ENCODE measurements at places on chromosomes 5 and 9. TPM values are rescaled to one million over a fixed set of nuclear protein-coding genes. Genes with fewer than 3 reads are reported as not detected.
A peak's percentile ranks its signal among the peaks of the same experiment; 100 is the strongest.

GRCh38 chr5:139636207-139636792, 11.8 kb upstream of the CXXC5 start:
- no peak for DNase-seq

GRCh38 chr9:96080364-96080763, 204.9 kb downstream of the ERCC6L2 start:
- no peak for DNase-seq

The IFNB1 gene
- total RNA-seq, result not detected

The ALG2 gene
- total RNA-seq, result 28.6 TPM

DNA sequence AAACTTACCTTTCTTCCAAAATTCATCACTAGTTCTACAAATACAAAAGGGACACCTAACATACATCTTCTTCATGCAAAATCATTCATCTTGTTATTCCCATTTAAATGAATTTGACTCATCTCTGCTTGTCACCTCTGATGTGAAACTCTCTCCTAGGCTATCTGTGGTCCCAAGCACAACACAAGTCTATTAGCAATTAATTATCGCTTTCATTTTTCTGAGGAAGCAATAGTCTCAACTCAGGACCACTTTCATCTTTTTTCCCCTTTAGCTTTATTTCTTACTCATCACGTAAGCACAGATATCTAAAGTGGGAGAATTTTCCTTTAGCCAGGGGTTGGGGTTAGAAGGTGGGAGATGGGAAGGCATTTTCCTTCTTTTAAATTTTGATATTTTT, 131.9 kb downstream of the ST8SIA4 start:
- DNase-seq, result no peak

DNA sequence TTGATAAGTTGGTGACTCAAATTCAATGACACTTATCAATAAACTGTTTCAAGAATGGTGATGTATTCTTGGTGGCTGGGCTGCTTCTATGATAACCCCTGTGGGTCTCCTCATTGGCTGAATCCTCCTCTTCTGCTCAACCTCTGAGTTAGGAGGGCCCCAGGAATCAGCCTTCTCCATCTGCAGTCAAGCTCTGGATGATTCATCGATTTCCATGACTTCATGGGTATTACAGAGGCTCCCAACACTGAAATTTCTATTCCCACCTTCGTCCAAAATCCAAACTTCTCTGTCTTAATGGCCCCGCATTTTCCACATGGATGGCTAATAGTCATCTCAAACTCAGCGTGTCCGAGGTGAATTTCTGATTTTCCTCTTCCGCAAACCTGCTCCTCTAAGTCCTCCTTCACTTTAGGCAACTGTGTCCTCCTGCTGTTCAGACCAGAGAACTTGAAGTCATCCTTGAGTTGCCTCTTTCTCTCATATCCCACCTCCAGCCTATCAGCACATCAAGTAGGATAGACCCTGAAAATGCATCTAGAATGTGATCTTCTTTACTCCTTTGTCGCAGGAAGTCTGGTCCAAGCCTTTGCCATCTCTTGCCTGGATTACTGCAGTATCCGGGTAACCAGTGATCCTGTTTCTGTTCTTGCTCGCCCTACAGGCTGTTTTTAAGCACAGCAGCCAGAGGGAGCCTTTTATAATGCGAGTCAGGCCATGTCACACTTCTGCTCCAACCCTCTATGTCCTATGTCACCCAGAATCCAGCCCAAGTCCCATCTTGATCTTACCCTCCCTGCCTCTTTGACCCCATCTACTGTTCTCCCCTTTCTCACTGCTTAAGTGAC, 41.4 kb upstream of the IL7R start:
- DNase-seq, result no peak

DNA sequence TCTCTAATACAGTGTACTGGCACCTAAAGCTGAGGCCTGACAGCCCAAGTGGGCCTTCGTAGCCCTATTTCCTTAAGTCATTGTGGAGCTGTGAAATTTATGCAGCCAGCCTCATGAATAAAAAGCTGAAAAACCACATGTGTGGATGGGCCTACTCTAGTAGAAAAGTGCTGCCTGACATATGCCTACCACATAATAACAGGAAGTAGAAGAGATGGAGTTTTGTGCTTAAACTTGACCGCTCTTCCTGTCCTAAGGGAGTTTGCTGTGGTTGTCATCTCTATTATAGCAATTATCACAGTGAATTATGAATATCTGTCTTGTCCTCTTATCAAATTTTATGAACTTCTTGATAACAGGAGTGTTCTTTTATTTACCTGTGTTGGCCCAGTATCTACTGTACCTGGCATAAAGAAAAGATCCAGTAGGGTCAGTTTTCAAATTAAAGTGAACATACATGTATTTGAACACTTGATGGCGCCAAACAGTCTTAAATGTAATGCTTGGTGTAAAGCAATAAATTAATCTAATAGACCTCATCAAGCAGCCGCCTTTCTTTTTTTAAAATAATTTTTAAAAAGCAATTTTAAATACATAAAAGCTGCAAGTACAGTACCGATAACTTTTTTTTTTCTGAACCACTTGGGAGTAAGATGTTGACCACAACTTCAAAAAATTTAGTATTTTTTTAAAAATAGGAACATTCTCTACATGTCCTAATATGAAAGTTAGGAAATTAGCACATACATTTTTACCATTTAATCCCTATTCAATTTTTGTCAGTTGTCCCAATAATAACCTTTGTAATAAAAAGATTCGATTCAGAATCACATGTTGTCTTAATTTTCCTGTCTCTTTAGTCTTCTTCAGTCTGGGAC, 51.0 kb downstream of the FKTN start:
- DNase-seq, result no peak

The SELENOP gene
- 1,922 TPM for total RNA-seq

The KIF4B gene
- total RNA-seq, result not detected

DNA sequence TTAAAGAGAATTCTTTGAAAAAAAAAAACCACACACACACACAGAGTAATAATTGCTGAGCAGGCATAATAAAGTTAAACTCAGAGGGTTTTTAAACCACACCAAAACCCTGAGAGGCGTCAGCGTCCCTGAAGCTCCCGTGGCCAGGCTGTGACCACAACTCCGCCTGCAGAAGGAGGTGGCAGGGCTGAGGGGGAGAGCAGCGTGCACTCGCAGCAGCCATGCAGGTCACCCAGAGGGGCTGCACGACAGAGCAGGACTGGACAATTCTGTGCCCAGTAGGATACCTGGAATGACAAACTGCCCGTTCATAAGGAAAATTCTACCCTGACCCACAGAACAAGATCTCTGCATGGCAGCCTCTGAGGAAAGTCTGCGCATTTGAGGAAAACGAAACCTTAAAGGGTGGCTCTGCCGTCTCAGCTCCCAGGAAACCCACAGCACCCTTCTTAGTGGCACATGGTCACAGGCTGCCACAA, 44.0 kb downstream of the ROR2 start:
- no peak for DNase-seq

DNA sequence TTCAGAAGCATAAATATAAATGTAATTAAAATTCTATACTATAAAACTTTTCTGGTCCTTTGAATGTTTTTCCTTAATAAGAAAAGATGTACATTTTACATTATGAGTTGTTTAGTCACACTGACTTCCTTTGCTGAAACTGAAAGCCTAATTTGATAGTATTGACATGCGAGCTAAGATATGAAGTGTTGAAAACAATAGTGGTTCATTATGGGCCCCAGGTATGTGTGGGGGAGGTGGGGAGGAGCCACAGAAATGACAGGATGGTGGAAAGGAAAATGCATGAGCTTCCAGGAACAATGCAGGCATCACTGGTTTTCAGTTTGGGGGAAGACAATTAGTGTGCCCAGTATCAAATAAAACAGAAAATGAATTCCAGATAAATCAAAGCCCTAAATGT, 35.4 kb upstream of the RLN1 start:
- DNase-seq, result no peak

GRCh38 chr5:14082973-14083372, 60.2 kb upstream of the TRIO start:
- no peak for DNase-seq

DNA sequence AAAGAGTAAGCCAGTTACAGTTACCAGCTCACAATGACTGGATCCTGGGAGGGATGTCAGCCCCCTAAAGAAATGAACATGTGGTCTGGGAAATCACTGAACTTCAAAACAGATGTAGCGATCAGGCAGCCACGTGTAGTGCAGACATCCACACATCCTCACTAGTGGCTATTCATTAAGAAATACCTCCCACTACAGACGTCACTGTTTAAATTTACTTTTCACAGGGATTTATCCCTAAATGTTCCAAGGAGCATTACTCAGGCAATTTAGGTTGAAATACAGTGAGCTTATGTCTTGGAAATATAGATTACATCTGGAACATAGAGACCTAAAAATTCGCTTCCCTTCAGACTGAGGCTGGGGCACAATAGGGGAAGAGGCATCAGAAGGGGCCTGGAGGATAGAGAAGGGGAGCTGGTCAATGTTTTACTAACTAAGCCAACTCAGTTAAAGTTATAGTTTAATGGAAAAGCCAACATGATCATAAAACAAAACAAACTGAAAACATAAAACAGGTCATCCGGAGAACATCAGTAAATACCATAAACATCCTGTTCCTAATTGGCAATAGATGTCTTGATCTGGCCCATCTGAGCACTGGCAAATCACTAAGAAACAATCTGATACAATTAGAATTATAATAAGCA, 92.3 kb downstream of the FANCC start:
- no peak for DNase-seq

- DNase-seq, result no peak
Observed at GRCh38 chr5:127392762-127393161, 102.2 kb downstream of the MEGF10 start.

DNA sequence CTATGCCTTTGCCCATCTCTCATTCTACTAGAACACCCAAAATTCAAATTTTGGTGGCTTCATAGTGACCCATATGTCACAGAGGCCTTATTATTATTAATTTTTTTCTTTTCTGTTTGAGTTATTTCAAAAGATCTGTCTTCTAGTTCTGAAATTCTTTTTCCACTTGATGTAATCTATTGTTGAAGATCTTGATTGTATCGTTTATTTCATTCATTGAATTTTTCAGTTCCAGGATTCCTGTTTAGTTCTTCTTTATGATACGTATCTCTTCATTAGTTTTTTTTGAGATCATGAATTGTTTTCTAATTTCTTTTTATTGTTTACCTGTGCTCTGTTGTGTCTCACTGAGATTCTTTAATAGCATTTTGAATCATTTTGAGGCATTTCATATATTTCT, 24.6 kb upstream of the APBA1 start:
- no peak for DNase-seq

- no peak for DNase-seq
Observed at GRCh38 chr5:111299067-111299481, 74.9 kb downstream of the CAMK4 start.

The CCL21 gene
- total RNA-seq, result 22.3 TPM

The INSL4 gene
- not detected for total RNA-seq

DNA sequence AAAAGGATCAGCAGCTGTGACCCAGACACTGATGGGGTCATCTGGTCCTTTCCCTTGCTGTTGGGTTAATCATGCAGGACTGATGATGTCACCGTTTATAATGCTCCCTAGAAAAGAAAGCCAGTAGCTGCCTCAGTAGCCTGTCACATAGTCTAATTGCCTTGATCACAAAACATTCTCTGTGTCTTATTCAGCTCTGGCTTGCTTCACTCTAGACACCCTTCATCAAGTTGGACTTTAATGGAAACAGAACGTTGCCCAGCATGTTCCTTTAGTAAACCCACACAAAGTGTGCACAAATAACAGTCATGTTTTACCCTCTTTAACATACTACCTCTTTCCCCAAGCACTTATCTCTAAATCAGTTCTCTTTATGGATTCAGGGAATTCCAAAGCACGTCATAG, 170.8 kb downstream of the SGCD start:
- no peak for DNase-seq

- no peak for DNase-seq
Observed at GRCh38 chr9:107043886-107044285, 180.9 kb downstream of the ZNF462 start.

- DNase-seq, result no peak
Observed at GRCh38 chr9:109088221-109088620, 31.5 kb downstream of the TMEM245 start.

The MYOZ3 gene
- total RNA-seq, result 0.12 TPM

- no peak for DNase-seq
Observed at GRCh38 chr5:179794171-179794570, 385 bp downstream of the LTC4S start.

The SPRY4 gene
- 3.9 TPM for total RNA-seq

- DNase-seq, result no peak
Observed at GRCh38 chr9:91143642-91144041, 218.1 kb downstream of the AUH start.

The EGFL7 gene
- total RNA-seq, result 26.7 TPM

GRCh38 chr5:40172721-40173120, 507.0 kb upstream of the PTGER4 start:
- DNase-seq, result no peak

GRCh38 chr5:141760193-141760592, 78.2 kb upstream of the ARAP3 start:
- DNase-seq, result no peak

GRCh38 chr5:61675015-61675692, 343.1 kb downstream of the ZSWIM6 start:
- DNase-seq, result no peak

- DNase-seq, result peak; percentile 95
Observed at GRCh38 chr9:35905912-35906679, at the start of gene HRCT1. Gene HRCT1 (plus strand): TSS chr9:35906202. CDS start chr9:35906288, 86 bp downstream.

- no peak for DNase-seq
Observed at GRCh38 chr9:97737429-97737828, 40.3 kb upstream of the XPA start.

DNA sequence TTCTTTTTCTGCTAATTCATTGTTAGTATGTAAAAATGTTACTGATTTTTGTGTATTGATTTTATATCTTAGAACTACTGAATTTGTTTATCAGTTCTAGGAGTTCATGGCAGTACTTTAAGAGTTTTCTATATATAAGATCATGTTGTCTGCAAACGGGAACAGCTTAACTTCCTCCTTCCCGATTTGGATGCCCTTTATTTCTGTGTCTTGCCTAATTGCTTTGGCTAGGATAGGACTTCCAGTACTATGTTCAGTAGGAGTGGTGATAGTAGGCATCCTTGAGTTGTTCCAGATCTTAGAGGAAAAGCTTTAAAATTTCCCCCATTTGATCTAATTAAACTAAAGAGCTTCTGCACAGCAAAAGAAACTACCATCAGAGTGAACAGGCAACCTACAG, 20.1 kb downstream of the RCL1 start:
- DNase-seq, result no peak

GRCh38 chr9:88322906-88323566, 65.2 kb upstream of the SPIN1 start:
- no peak for DNase-seq

GRCh38 chr5:1641041-1641440, 117.3 kb upstream of the LPCAT1 start:
- DNase-seq, result peak; percentile 31
